ENCODE measurements at places on chromosomes 12 and 14. TPM values are rescaled to one million over a fixed set of nuclear protein-coding genes. Genes with fewer than 3 reads are reported as not detected.
A peak's percentile ranks its signal among the peaks of the same experiment; 100 is the strongest.

The SSTR1 gene
- not detected for total RNA-seq

The LBHD2 gene
- not detected for total RNA-seq

The ZBTB42 gene
- 5.2 TPM for total RNA-seq

DNA sequence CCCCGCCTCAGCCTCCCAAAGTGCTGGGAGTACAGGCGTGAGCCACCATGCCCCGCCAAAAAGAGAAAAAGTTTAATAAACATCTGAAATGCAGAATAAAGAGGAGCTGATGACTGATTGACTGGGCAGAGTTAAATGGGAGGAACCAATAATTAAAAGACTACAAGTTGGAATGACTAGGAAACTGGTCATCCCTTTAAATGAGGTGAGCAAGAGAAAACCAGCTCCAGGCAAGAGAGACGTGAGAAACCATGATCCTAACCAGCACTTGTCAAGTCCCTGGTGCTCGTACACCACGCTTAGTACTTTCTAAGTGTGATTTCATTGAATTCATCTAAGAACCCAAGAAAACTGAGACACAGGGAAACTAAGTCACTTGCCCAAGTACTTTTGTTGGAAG lies 47.9 kb downstream of the MAP1LC3B2 start:
- DNase-seq = no peak

GRCh38 chr12:54654926-54655325 lies 6.8 kb upstream of the DCD start:
- DNase-seq = peak; percentile 56

The RDH16 gene
- total RNA-seq = not detected

DNA sequence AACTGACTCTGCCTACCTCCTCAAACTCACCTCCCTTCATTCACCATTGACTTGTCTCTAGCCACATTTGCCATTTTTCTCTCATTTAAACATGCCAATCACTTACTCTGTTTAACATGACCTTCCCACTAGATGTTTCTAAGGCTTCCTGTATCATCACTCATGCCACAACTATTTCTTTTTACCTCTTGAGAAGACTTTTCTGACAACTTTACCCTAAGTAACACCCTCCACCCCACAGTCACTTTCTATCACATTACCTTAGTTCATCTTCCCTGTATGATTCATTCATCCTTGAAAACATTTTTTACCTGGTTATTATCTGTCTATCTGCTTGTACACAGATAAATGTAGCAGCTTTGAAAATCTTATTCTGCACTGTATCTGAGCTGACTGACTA lies 19.4 kb downstream of the PLCZ1 start:
- DNase-seq = no peak

The KRT73 gene
- not detected for total RNA-seq

DNA sequence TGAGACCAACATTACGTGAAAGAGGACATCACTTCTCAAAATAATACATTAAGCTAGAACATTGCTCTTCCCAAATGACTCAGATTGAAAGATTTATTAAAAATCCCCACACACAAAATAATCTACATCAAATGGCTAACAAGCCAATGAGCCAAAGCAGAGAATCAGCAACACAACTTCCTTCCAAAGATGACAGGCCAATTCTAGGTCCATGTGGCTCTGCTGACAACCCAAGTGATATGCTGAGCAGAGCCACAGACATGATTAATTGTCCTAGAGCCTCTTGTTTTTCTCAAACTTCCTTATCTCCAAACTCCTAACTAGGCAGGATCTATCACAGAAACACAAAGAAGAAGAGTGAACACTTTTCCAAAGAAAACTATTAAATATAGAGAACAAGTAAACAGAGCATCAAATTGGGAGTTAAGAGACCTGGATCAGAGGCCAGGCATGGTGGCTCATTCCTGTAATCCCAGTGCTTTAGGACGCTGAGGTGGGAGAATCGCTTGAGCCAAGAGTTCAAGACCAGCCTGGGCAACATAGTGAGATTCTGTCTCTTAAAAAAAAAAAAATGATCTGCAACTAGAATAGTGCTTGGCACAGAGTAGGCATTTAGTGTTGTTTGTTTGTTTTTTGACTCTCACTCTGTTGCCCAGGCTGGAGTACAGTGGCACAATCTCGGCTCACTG lies 38.5 kb downstream of the SENP1 start:
- DNase-seq = no peak

GRCh38 chr12:129641926-129642325 lies 261.9 kb downstream of the TMEM132D start:
- DNase-seq = no peak

DNA sequence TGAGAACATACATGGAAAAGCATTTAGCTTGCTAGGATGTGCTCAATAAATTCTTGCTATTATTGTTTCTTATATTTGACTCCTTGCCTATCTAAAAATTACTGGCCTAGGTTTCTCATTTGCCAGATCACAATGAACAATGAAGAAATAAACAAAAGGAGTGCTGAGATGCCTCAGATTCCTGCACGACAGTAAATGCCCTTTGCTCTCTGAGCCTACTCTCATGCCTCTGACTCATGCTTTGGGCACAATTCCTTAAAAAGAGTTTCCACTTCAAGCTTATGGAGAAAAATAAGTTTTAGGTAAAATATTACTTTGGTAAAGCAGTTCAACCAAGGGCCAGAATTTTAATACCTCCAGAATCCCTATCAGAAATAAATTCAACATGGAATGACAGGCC lies 30.9 kb downstream of the GRIN2B start:
- peak; percentile 73 for DNase-seq

The DIO2 gene
- total RNA-seq = 0.08 TPM

The TMCC3 gene
- 3.1 TPM for total RNA-seq

- DNase-seq = peak; percentile 49
Measured at GRCh38 chr12:48817873-48818830, at the start of gene CACNB3. Gene CACNB3 (plus strand): TSS chr12:48818496. CDS start chr12:48818930, 434 bp downstream.

DNA sequence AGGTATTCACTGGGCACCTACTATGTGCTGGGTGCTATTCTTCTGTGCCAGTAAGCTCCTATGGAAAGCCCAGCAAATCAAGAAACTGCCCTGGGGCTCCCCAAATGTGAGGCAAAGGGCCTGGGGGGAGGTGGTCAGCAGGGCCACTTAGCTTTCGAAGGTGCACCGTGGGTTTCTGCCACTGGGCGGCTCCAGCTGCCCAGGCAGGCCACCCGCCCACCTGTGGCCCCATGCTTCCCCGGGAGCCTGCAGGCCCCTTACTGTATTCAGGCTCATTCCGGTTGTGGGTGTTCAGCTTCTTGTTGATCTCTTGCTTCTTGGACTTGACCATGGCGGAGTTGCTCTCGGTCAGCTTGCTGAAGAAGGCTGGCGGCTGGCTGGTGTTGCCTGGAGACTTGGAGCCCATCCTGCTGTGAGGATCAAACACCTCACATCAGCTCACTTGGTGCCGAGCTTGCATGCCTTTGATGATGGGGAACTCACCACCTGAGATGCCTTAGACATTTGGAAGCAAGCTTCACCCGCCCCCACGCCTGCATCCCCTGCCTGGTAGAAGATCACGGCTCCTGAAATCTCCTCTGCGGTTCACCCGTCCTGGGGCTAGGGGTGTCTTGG lies 37.3 kb downstream of the RFLNA start:
- no peak for DNase-seq

- DNase-seq = no peak
Measured at GRCh38 chr12:126684703-126685102, 1582.3 kb upstream of the TMEM132C start.

All from SK-MEL-5 (cell line).